ENCODE measurements at places on chromosomes 5 and 9.

GRCh38 chr5:148992265-148992664, 70.6 kb downstream of the SH3TC2 start:
- DNase-seq, result no peak

GRCh38 chr5:57032151-57032551, 80.2 kb upstream of the MIER3 start:
- no peak for DNase-seq

DNA sequence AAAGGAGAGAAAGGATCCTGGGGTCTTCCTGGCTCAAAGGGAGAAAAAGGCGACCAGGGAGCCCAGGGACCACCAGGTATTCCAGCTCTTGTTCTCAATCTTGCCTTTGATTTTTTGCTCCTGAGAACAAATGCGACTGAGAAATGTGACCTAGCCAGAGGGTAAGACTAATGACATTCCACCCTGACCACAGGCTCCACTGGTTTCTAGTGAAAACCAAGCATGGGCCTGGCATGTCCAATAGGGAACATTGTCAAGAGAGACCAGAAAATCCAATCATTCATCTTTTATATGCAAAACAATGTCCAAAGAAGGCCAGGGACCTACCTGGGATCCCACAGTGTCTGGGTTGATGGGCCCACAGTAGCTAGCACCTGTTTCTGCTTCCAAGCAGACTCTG, 50.3 kb upstream of the TGFBR1 start:
- DNase-seq, result no peak

- DNase-seq, result no peak
Measured at GRCh38 chr9:72917892-72918509, 34.9 kb downstream of the ALDH1A1 start.

- DNase-seq, result no peak
Measured at GRCh38 chr5:124263680-124264491, 482.6 kb downstream of the ZNF608 start.

- no peak for DNase-seq
Measured at GRCh38 chr9:108119530-108120113, 630.1 kb upstream of the KLF4 start.

GRCh38 chr5:38207343-38207742, 51.0 kb upstream of the EGFLAM start:
- no peak for DNase-seq

GRCh38 chr9:108016446-108016845, 526.9 kb upstream of the KLF4 start:
- DNase-seq, result no peak

DNA sequence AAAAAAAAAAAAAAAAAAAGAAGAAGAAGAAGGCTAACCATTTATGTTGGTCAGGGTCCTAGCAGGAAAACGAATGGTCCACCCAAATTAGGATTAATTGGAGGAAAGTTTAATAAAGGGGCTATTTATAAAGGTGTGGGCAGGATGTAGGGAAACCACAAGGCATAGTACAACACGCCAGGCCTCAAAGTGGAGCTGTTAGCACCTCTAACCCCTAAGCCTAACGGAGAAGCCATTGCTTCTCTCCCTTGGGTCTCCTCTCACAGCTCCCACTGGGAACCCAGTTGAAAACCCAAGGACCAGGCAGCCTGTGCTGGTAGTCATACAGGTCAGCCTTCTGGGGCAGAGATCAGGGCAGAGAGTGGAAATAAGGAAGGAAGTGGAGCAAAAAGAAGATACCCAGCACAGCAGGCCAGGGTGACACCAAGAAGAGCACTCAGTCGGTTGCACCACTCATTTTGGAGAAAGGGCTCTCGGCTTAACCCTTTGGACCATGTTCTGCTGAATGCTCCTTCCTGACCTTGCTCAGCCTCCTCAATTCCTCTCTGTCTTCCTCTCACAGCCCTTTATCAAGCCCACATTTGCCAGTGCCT, 8.8 kb upstream of the GLIPR2 start:
- no peak for DNase-seq

GRCh38 chr9:89768650-89769071, 163.8 kb downstream of the GADD45G start:
- no peak for DNase-seq

- DNase-seq, result peak; percentile 89
Measured at GRCh38 chr5:63686938-63687337, 275.3 kb downstream of the HTR1A start.

DNA sequence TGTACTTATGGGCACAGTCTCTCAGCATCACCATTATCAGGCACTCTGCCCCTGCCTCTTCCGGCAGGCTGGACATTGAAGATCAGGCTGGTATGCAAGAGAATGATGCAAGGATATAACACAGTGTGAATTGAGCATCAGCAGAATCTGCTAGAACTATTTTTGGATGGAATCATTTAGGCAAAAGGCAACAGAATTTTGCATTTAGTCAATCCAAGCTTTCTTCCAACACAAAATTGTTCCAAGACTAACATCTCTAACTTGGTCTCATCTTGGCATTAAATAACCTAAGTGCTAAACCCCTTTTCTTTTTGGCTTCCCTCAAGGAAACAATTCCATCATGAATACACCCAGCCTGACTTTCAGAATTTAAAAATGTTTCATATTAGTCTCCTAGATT, 339.9 kb downstream of the PRELID2 start:
- DNase-seq, result no peak

DNA sequence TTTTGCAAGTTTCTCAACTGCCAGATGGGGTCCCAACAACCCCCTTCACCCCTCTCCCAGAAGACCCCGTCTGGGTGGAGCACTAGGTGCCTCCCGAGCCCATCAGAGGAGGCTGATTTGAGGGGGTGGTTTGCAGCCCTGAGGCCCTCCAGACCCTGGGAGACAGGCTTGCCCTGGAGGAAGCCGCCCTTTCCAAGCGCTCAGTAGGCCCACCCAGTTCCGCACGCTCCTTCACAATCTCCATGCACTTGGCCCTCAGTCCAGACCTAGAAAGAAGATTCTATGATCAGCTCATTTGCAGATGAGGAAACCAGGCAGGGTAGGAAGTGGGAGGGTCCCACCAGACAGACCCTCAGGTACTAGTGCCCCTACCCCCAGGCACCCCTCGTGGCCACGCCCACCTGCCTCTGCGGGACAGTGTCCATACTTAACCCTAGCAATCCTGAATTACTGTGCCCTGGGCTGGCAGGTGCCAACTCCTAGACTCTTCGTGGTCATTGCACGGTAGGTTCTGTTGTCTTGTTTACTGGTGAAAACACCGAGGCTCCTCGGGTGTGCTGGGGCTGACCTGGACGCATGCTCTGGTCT, 22.3 kb downstream of the OR2V1 start:
- DNase-seq, result no peak

- DNase-seq, result no peak
Measured at GRCh38 chr9:72950875-72951442, 1.9 kb downstream of the ALDH1A1 start.

- no peak for DNase-seq
Measured at GRCh38 chr9:29176231-29176630, 1603.0 kb upstream of the C9orf72 start.

GRCh38 chr5:19001539-19001938, 986.5 kb downstream of the CDH18 start:
- peak; percentile 38 for DNase-seq

GRCh38 chr5:89934069-89934468, 475.5 kb downstream of the CETN3 start:
- no peak for DNase-seq

GRCh38 chr9:21592063-21592338, 109.9 kb upstream of the IFNE start:
- DNase-seq, result no peak

DNA sequence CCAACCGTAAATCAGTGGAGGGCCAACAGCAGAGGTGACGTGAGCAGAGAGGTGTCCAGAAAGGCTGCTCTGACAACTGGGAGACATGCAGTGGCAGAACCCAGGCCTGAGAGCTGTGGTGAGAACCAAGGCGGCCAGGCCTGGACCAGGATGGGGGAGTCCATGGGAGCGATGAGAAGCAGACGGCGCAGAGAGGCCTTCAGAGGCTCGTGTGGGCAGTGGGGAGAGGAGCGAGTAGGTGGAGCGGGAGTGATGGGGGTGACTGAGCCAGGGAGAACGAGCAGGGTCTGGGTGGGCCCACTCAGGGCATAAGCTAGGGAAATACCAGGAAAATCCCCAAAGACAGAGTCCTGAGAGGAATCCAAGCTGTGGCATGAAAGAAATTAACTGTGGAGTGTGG, 7.9 kb upstream of the IL3 start:
- no peak for DNase-seq

- DNase-seq, result peak; percentile 65
Measured at GRCh38 chr9:82606492-82607382, 456.2 kb downstream of the RASEF start.

DNA sequence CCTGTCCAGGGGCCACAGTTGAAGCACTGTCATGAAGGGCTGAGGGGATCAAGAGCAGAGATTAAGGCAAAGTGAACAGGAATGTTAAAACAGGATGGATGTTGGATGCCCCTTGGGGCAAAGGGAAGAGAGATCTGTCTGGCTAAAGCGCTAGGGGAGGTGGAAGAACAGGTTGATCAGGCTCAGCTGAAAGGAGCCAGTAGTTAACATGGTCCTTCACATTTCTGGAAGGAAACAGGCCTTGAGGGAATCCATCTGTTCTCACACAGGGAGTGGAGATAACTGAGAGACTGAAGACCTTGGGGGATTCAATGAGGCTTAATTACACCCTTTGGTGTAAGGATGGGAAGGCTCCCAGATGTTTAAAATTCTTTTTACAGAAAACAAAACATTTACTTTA, 5.8 kb downstream of the HAPLN1 start:
- peak; percentile 55 for DNase-seq

DNA sequence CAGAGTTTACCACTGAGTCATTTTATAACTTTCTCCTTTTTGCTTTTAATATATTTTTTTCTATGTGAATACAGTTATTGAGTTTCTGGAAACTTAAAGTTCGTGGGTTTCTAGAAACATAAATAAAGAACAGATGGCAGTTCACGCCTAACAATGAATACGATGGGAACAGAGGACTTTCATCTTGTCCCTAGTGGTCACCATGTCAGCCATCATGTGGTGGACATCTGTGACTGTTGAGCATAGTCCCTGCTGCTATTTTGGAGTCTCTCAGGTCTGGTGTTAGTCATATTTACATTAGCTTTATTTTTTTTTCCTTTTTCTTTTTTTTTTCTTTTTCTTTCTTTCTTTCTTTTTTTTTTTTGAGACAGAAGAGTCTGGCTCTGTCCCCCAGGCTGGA, 85.3 kb downstream of the XRCC4 start:
- no peak for DNase-seq

GRCh38 chr9:7536310-7536939, 263.2 kb downstream of the DMAC1 start:
- peak; percentile 82 for DNase-seq
